GM03348 (cell line): ENCODE measurements at places on chromosomes 7 and 10.

- no peak for DNase-seq
Observed at GRCh38 chr7:18132811-18133210, 105.2 kb upstream of the PRPS1L1 start.

GRCh38 chr7:114102131-114102530 is 183.3 kb upstream of the PPP1R3A start:
- no peak for DNase-seq

DNA sequence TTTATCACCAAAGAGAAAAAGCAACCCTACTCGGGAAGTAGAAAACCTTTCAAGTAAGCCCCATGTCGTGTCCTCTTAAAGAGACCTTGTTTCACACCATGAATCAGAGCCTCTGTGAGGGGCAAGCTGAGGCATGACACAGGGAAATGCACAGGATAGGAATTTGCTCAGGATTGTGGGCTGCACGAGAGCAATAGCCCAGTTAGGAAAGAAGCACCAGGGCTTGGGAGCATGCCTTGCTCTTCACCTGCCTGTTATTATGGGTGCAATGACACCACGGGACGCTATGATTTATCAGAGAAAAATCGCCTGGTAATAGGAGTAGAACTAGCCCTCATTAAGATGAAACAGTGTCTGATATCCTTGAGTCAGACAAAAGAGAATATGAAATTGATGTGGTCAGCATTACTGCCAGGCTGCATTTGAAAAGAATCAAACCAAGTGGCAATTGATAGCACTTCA is 562.9 kb upstream of the NRP1 start:
- DNase-seq, result peak; percentile 15

GRCh38 chr10:123150986-123151736 is 3.0 kb upstream of the BUB3 start:
- no peak for DNase-seq

DNA sequence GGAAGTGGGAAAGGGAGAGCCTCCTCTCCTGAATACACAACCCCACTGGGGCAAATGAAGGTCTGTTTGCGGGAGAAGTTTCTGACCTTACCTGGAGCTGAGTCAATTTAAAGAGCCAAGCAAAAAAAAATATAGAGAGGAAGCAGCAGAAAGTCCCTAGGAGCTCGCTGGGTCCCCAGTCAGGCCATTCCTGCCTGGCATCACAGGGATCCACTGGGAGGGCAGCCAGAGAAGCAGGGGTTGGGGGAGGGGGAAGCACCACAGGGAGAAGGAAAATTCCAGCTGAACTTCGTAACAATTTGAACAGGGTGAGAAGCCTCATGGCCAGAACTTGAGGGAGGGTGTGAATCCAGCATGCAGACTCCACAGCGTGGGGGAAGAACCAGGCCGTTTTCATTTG is 298.7 kb downstream of the LRRTM3 start:
- no peak for DNase-seq

DNA sequence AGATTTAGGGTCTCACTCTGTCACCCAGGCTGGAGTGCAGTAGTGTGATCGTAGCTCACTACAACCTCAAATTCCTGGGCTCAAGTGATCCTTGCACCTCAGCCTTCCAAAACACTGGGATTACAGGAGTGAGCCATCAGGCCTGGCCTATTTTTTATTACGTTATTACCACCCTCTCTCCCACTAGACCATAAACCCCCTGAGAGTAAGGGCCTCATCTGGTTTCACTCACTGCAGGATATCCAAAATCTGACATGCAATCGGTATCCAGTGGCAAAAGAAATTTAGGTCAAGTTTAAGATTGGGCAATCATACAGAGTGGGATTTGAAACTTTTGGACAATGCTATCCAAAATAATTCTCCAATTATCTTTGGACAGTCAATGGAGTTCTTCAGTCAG is 117.0 kb upstream of the NEBL start:
- DNase-seq, result no peak
